ENCODE measurements at places on chromosomes 5 and 9. TPM values are rescaled to one million over a fixed set of nuclear protein-coding genes. Genes with fewer than 3 reads are reported as not detected.

- no peak for DNase-seq
These were observed 9.5 kb downstream of the BNIP1 start for GRCh38 chr5:173153842-173154241.

- no peak for DNase-seq
These were observed 241.2 kb downstream of the TRIM32 start for GRCh38 chr9:116928289-116928688.

DNA sequence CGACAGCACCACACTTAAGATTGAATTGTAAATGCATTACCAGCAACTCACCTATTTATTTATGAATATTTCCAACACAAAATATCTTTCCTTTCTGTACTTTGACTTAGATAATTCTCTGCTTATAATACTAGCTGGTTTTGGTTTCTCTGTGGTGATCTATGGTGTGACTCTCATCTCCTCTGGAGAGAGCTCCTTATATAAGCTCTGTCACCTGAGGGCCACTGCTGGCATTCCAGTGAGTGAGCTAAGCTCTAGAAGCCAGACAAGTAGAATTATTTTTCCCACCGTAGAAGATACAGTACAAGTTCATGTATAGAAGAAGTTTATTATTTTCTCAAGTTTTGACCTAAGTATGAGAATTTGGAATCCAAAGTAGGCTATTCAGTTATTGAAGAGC, 111.5 kb downstream of the CDC42SE2 start:
- no peak for DNase-seq

LRRC14B gene
- polyA plus RNA-seq, result not detected

GRCh38 chr9:98360176-98360708, 104.8 kb upstream of the TBC1D2 start:
- DNase-seq, result no peak

DIRAS2 gene
- not detected for polyA plus RNA-seq

Measured in CD8-positive, alpha-beta memory T cell (primary cell).